Left forelimb (tissue), 1 donor: ENCODE measurements at places on chromosomes 2 and 18.

DNA sequence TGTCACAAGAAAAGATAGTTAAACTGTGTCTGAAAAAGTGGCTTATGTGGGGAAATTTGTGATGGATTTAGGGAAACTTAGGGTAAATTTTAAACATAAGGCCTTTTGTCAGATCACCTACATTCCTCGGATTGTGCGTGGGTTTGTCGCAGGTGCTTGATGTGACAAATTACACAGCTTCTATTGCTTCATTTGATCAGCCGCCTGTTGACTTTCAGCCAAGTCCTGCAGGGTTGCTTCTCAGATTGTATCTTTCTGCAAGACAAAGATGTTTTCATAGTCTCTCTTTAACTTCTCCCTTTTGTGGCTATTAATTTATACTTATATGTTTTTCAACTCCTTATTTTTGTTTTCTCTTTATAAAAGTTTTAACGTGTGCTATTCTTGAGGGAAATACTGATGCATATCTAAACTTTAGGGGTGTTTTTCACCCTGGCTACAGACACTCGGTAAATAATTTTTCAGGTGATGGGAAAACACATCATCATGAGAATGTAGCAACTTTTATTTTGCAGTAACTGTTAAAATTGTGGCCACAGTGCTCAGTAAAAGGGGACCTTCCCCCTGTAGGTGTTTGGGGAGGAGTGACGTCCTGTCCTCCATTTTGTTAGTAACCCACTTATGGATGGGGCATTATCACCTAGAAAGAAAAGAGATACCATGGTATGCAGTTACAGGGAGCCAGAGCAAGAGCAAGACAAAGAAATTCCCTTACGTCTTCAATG lies 31.4 kb downstream of the GALM start:
- DNase-seq: no peak

- DNase-seq: no peak
These were observed 20.5 kb downstream of the SLC3A1 start for GRCh38 chr2:44295633-44296359.

DNA sequence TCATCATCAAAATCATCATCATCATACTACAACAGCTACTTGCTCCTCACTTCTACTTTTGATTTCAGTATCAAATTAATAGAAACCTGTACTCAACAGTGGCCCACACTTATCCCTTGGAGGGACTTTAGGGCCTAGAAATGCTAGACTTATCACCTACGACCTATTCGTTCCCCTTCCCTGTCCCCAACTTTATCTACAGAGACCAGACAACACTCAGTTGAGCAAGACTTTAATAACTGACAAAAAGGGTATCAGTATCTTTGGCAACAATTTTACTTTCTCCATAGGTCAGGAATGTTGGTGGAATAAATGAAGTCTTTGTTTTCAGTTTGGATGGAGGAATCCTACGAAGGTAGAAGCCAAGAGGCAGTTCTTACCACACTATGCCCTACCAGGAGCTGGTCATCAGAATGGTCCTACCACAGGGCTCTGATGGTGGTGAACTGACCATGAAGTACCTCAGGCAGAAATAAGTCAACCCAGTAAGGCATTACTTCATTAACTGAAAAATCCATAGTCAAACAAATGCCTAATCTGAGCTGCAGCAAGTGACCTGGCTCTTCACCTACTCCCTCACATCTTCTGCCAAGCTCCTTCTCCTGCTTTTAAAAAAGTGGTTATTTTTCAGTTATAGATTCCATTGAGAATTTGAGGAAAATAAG lies 26.6 kb downstream of the MBD2 start:
- DNase-seq: no peak

GRCh38 chr2:190382851-190383250 lies 25.3 kb upstream of the MFSD6 start:
- no peak for DNase-seq

DNA sequence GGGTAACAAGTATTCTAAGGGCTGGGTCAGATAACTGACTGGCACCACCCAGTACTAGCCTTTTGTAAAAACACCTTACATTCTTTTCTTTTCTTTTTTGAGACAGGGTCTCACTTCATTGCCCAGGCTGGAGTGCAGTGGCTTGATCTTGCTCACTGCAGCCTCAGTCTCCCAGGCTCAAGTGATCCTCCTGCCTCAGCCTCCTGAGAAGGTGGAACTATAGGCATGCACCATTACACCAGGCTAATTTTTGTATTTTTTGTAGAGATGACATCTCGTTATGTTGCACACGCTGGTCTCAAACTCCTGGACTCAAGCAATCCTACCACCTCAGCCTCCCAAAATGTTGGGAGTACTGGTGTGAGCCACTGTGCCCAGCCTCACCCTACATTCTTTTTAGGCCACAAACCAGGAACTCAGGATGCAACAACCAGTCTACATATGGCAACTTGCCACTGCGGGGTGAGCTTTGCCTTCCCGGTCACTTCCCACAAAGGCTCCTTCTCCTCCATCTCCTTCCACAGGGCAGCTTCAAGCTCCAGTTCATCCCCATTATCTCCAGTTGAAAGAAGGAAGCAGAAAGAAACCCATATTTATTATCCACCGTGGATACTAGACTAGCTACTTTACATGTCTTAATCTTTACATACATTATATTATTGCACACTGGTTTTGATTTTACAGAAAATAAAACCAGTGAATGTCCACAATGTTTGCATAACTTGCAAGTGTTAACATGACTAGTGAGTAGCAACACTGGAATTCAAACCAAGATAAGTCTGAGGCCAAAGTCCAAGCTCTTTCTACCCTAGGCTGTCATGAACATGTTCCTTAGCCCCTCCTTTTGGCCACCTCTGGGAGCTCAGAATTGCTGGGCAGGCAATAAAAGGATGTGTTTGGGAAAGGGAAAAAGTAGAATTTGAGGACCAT lies 23.7 kb upstream of the AP1S3 start:
- DNase-seq: no peak

- DNase-seq: no peak
These were observed 577 bp downstream of the MOGAT1 start for GRCh38 chr2:222672068-222672401.

DNA sequence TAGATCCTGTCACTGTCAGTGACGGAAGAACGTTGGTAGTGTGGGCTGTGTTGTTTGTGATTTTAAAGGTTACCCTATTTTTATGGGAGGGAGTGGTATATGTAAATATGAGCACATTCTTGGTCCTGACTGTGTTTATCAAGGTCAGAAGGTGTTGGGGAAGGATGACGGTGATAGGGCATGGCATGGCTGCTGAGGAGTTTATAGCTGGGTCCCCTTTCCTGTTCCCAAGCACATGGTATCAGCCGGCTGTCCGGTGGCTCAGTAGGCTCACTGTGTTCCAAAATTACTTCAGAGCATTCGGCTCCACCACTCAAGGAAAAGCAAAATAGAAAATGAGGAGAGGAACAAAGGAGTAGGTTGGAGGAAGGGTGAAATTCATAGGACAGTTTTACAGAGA lies 28.6 kb downstream of the IRS1 start:
- no peak for DNase-seq

GRCh38 chr2:136111711-136112110 lies 6.2 kb downstream of the CXCR4 start:
- no peak for DNase-seq

DNA sequence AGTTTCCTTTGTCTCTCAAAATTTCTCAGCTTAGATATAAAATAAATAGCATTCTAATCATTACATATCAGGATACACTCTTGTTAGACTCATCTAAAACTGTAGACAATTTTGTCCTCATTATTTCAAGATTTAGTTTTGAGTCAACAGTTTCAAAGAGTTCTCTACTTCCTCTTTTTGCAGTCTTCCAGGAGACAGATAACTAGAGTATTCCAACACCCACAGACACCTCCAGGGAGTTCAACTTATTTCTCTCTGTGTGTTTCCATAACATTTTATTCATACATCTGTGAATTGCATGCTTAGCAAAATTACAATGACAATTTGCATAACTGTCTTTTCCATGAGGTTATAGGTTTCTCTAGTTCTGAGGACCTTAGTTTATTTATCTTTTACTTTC lies 166.6 kb upstream of the HNMT start:
- DNase-seq: no peak

GRCh38 chr2:186884587-186884986 lies 35.6 kb upstream of the ZSWIM2 start:
- no peak for DNase-seq

- DNase-seq: no peak
These were observed 121.9 kb downstream of the TNS1 start for GRCh38 chr2:217880891-217881290.

DNA sequence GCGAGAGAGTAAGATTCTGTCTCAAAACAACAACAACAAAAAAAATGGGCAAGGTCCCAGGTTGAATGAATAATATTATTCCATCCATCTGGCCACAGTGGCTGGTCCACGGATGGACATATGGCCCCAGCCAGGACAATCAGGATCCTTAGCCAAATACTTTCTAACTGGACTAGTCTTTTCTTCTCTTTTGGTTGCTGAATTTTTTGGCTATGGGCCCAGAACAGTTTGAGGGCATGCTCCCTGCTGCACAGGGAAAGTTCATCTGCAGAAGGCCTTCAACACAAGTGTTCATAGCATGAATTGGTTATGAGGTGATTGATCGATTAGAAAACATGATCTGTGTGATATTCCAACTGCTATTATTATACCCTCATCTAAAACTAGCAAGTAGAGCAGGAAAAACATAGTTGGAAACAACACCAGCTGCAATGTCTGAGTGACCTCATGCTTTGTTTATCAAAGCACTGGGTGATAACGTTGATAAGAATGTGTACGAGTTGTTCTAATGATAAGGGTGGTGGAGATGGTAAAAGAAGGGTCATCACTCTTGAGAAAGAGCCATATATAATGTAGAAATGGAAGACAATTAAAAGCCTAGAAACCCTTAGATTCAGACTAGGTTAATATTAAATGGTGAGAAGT lies 47.8 kb upstream of the RNF103 start:
- no peak for DNase-seq

GRCh38 chr2:101231937-101232730 lies 20.6 kb upstream of the CNOT11 start:
- DNase-seq: no peak

- DNase-seq: no peak
These were observed 7.0 kb upstream of the GPD2 start for GRCh38 chr2:156429211-156429610.

- DNase-seq: peak; percentile 26
These were observed 57.8 kb downstream of the DIPK1C start for GRCh38 chr18:74399091-74399887.

GRCh38 chr2:65128297-65129190 lies 1.4 kb downstream of the RAB1A start:
- DNase-seq: no peak

GRCh38 chr2:31526946-31527732 lies 53.6 kb downstream of the SRD5A2 start:
- no peak for DNase-seq

DNA sequence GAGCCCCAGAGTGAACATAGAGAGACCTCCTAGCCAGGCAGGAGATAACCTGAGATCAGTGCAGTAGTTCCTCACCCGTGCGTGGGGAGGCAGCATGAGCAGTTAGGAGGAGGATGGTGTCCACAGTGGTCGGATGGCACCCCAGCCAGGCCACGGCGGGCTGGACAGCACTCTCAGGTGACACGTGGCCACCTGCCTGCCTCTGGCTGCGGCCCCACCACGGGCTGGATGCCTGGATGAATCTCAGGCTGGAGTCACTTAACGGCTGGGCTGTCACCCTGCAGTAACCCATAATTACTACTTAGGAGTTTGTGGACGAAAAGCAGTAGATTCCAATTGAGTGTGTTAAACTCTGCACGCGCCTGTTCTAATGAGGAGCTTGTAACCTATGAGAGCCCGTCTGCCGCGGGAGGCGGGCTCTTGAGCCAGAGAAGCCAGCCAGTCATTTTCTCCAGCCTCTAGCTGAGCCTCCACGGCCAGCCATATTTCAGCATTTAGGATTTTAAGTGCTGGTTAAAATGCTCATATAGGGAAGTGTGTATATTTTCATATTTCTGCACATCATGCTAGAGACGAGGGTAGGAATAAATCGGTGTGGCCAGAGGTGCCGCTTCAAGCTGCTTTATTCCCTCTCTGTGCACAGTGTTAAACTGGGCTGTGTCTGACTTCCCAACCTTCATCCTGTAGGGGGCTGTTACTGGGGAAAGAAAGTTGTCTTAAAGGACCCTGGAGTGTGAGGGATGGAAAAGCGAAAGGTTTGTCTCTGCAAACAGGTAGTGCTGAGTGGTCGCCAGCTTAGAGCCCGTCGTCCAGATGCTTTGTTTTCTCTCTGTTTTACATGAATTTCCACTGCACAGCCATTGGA lies 144.0 kb downstream of the GLI2 start:
- no peak for DNase-seq

GRCh38 chr2:95052804-95053479 lies 27.4 kb downstream of the MAL start:
- DNase-seq: no peak

GRCh38 chr2:128604045-128604444 lies 285.4 kb upstream of the HS6ST1 start:
- peak; percentile 59 for DNase-seq

- no peak for DNase-seq
These were observed 28.4 kb upstream of the MALL start for GRCh38 chr2:110143982-110144381.

DNA sequence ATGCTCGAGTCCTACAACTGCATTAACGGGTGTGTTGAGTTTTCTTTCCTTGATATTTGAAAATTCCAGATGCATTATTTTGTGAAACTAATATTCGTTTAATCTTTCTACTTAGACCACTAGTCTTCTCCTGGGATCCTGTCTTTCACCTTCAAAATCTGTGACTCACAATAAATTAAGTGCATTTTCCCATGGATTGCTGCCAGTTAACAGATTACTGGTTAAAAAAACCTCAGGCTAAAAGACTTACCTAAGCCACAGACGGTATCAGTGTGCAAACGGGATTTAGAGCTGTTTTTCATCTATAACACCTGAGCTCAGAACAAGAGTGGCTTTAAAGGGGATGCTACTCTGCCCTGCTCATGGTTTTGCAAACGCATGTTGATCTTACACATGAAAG lies 10.2 kb downstream of the FECH start:
- no peak for DNase-seq

GRCh38 chr2:176156301-176156806 lies 753 bp upstream of the HOXD3 start:
- no peak for DNase-seq

DNA sequence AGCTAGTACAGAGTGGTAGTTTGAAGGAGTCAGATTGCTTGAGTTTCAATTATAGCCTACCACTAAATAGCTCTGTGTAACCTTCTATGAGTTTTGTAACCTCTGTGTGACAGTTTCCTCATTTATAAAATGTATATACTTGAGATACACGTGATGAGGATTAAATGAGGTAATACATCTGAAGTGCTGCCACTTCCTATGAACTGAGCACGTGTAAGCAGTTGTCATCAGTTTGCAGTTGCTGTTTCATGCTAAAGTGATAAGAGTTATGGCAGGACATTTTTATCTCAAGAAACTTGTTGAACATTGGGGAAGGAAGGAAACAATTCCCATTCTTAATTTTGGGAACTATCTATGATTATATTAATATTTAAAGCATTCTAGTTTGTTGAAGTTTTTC lies 38.5 kb downstream of the CARF start:
- DNase-seq: no peak
